Sigmoid colon (tissue), 7 donors: ENCODE measurements at places on chromosomes 1 and 21. TPM values are rescaled to one million over a fixed set of nuclear protein-coding genes. Genes with fewer than 3 reads are reported as not detected.

DNA sequence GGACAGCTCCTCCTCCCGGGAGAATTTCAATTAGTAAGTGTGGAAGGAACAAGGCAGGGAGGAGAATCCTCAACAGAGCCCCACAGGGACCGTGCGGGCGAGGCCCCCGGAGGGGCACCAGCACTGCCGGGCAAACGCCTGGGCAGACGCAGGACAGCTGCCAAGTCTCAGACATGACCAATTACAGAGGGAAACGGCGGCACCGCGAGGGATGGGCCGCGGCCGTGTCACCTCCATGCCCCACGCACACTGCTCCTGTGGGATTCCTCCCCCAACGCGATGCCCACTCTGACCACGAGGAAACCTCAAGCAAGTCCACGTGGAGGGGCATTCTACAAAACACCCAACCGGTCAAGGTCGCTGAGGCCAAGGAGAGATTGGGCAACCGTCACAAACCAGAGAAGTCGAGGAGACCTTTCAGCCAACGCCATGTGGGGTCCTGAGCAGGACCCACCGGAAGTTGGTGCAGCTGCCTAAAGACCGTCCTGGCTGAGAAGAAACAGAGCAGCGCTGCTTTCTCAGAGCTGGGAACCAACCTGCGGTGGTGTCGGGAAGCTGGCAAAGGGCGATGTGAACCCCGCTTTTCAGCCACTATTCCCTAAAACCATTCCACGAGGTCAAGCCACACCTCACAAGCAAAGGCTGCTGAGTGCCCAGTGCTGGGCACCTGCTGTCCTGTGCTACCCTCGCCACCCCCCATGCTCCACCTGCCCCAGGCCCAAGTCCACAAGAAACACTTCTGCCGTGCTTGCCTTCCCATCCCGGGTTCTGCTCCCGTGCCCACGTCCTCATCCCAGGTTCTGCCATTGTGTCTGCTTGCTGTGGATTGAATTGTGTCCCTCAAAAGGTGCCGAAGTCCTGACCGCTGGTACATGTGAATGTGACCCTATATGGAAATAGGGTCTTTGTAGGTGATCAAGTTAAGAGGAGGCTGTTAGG is 1.4 kb upstream of the KRTAP10-4 start:
- H3K27me3 ChIP-seq: no peaks in the 10 kb centered on the region
- no peaks in the 10 kb centered on the region for H3K36me3 ChIP-seq
- H3K27ac ChIP-seq: no peak overlapping the region
- no peak overlapping the region for H3K4me3 ChIP-seq
- H3K4me1 ChIP-seq: no peaks in the 10 kb centered on the region

- H3K27ac ChIP-seq: no peak overlapping the region
- H3K27me3 ChIP-seq: peaks cover 68% of the 10 kb centered on the region
- DNase-seq: no peak
- no peaks in the 10 kb centered on the region for H3K36me3 ChIP-seq
- peaks cover 18% of the 10 kb centered on the region for H3K4me1 ChIP-seq
These were observed 4.9 kb upstream of the PEX10 start for GRCh38 chr1:2417083-2417832.

GRCh38 chr1:95039360-95040031 is 33.3 kb downstream of the ALG14 start:
- no peaks in the 10 kb centered on the region for H3K4me1 ChIP-seq
- H3K4me3 ChIP-seq: no peak overlapping the region
- no peaks in the 10 kb centered on the region for H3K36me3 ChIP-seq
- DNase-seq: no peak
- H3K27me3 ChIP-seq: no peaks in the 10 kb centered on the region

- H3K36me3 ChIP-seq: no peaks in the 10 kb centered on the region
- H3K27ac ChIP-seq: no peak overlapping the region
- H3K27me3 ChIP-seq: no peaks in the 10 kb centered on the region
- H3K4me3 ChIP-seq: no peak overlapping the region
- no peaks in the 10 kb centered on the region for H3K4me1 ChIP-seq
These were observed 182.0 kb upstream of the C1orf174 start for GRCh38 chr1:4081806-4082711.

- H3K27ac ChIP-seq: no peak overlapping the region
- no peaks in the 10 kb centered on the region for H3K36me3 ChIP-seq
- H3K4me3 ChIP-seq: no peak overlapping the region
- DNase-seq: no peak
These were observed 44.0 kb upstream of the HMGB4 start for GRCh38 chr1:33819913-33820311.

GRCh38 chr1:70486676-70487458 is 75.8 kb downstream of the CTH start:
- H3K4me1 ChIP-seq: peaks cover 17% of the 10 kb centered on the region
- no peak overlapping the region for H3K4me3 ChIP-seq
- no peaks in the 10 kb centered on the region for H3K27me3 ChIP-seq
- peak; percentile 86 for DNase-seq
- no peaks in the 10 kb centered on the region for H3K36me3 ChIP-seq

GRCh38 chr21:36003776-36004175 is 56.5 kb downstream of the SETD4 start:
- no peak for DNase-seq
- H3K4me1 ChIP-seq: peaks cover 10% of the 10 kb centered on the region
- H3K36me3 ChIP-seq: no peaks in the 10 kb centered on the region
- no peaks in the 10 kb centered on the region for H3K27me3 ChIP-seq
- no peak overlapping the region for H3K4me3 ChIP-seq

DNA sequence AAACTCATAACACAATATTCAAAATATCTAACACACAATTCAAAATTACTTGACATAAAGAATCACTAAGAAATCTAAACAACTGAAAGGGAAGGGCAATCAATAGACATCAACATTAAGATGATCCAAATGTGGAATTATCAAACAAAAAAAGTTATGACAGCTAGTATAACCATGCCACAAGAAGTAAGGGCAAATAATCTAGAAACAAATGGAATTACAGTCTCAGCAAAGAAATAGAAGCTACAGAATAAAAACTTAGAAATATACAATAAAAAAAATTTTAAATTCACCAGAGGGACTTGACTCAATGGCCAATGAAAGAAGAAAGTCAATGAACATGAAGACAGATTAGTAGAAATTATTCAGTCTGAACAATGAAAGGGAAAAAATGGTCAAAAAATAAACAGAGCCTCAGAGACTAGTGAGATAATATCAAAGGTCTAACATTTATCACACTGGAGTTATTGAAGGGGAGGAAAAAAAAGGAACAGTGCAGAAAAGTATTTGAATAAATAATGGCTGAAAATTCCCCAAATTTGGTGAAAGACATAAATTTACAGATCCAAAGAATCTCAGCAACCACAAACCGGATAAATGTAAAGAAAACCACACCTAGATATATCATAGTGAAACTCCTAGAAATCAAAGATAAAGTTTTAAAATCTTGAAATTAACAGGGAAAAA is 41.8 kb downstream of the BARHL2 start:
- DNase-seq: no peak
- H3K36me3 ChIP-seq: no peaks in the 10 kb centered on the region
- H3K4me3 ChIP-seq: no peak overlapping the region
- no peaks in the 10 kb centered on the region for H3K27me3 ChIP-seq
- H3K4me1 ChIP-seq: no peaks in the 10 kb centered on the region
- H3K27ac ChIP-seq: no peak overlapping the region

The KIF14 gene
- total RNA-seq: not detected

The GPR52 gene
- total RNA-seq: 1.5 TPM

The BRINP3 gene
- not detected for total RNA-seq
